ENCODE measurements at places on chromosomes 12 and 14. TPM values are rescaled to one million over a fixed set of nuclear protein-coding genes. Genes with fewer than 3 reads are reported as not detected.

Gene GNB3
- total RNA-seq = 0.38 TPM

Gene OR10A7
- not detected for total RNA-seq

Gene FZD10
- 5.1 TPM for total RNA-seq

Gene OR4E2
- total RNA-seq = not detected

Gene NRIP2
- total RNA-seq = not detected

Gene FIGNL2
- total RNA-seq = 2.6 TPM

Gene KRT74
- not detected for total RNA-seq

Gene PTHLH
- 2.7 TPM for total RNA-seq

Gene DAO
- not detected for total RNA-seq

Gene ARHGAP9
- total RNA-seq = 1.1 TPM

Gene CGRRF1
- total RNA-seq = 15.4 TPM

Gene STON2
- total RNA-seq = 17.9 TPM

Gene CCDC91
- total RNA-seq = 23.5 TPM

Gene CRACR2A
- total RNA-seq = 6.2 TPM

Gene PEX5
- 32.1 TPM for total RNA-seq

Gene LRP1-AS
- not detected for total RNA-seq

Gene DHH
- total RNA-seq = 0.04 TPM

Gene TXNRD1
- total RNA-seq = 78.7 TPM

Gene TMTC2
- 7.6 TPM for total RNA-seq

Gene FSCB
- not detected for total RNA-seq
